Glomerular endothelial cell (primary cell): ENCODE measurements at places on chromosomes 11 and 22. TPM values are rescaled to one million over a fixed set of nuclear protein-coding genes. Genes with fewer than 3 reads are reported as not detected.

GRCh38 chr22:29979777-29980321 lies 96.9 kb downstream of the MTMR3 start:
- no peak for DNase-seq

Gene LMF2
- 82.2 and 93.8 TPM in 2 replicates for total RNA-seq

GRCh38 chr11:134987223-134987768 lies 575.3 kb upstream of the B3GAT1 start:
- DNase-seq: no peak

GRCh38 chr11:130480711-130481140 lies 32.3 kb downstream of the ADAMTS15 start:
- no peak for DNase-seq

DNA sequence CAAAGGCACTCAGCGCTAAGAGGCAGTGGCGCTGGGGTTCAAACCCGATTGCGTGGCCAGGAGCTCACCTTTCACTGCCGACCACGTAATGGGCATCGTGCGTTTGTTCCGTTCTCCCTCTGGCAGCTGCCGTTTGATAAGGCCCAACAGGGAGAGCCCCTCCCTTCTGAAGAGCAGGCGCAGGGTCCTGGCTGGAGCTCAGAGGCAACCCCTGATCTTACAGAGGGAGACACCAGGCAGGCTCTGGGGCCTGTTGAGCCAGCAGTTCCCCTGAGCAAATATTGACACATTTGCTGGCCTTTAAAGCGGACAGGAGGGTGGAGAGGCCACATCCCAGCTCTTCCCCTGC lies 11.7 kb upstream of the C1QTNF6 start:
- DNase-seq: no peak

DNA sequence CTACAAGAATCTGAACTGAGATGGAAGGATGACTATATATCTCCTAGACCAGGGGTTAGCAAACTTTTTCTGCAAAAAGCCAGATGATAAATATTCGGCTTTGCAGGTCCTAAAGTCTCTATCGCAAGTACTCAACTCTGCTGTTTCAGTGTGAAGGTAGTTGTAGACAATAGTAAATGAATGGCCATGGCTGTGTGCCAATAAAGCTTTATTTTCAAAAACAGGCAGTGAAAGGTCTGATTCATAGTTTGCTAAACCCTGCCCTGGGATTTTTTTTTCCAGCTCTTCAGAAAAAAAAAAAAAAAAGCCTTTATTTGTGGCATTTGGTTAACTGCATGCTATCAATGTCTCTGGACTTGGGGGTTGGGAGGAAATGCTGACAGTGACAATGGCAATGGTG lies 37.5 kb downstream of the FAM227A start:
- no peak for DNase-seq

- DNase-seq: no peak
Measured at GRCh38 chr22:26670459-26670858, 13.1 kb downstream of the MIAT start.

- no peak for DNase-seq
Measured at GRCh38 chr22:38240734-38241252, 32.0 kb downstream of the TMEM184B start.

Gene FGF19
- not detected in 2 replicates for total RNA-seq

DNA sequence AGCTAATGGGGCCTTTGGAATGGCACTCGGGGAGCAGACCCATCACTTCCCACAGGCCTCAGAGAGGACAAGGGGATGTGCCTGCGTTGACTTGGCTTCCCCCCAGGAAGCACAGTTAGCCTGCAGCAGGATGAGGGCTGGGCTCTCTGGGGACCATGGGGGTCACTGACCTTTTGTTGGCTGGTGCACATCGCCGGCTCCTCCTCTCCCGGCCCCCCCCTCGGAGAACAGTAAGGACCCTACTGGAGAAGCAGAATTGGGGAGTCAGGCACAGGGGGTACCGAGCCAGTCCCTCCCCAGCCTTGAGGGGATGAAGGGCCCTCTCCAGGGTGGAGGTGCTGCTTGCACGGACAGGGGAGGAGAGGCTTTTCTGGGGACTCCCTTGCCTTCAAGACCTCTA lies 32.8 kb downstream of the NRXN2 start:
- DNase-seq: no peak

DNA sequence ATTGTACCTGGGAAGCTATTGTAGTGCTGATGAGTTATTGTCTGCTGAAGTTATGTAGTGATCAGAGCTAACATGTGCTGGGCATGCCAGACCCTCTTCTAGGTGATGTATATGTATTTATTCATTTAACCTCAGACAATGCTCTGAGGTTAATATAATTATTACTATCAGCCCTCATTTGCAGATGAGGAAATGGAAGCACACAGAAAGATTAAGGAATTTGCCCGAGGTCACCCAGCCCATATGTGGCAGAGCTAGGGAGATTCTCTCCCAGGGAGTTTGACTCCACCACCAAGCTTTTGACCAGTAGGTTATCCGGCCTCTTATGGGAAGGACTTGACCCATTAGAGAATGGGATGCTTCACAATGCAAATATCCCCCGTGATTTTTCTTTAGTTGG lies 114.2 kb upstream of the NAV2 start:
- no peak for DNase-seq

- no peak for DNase-seq
Measured at GRCh38 chr11:17734986-17735817, 621 bp downstream of the KCNC1 start.

Gene SLC37A2
- 0.70 and 6.9 TPM in 2 replicates for total RNA-seq

Gene BLID
- 0.82 and 1.0 TPM in 2 replicates for total RNA-seq

Gene NCAM1
- total RNA-seq: 1.8 and 8.3 TPM in 2 replicates

DNA sequence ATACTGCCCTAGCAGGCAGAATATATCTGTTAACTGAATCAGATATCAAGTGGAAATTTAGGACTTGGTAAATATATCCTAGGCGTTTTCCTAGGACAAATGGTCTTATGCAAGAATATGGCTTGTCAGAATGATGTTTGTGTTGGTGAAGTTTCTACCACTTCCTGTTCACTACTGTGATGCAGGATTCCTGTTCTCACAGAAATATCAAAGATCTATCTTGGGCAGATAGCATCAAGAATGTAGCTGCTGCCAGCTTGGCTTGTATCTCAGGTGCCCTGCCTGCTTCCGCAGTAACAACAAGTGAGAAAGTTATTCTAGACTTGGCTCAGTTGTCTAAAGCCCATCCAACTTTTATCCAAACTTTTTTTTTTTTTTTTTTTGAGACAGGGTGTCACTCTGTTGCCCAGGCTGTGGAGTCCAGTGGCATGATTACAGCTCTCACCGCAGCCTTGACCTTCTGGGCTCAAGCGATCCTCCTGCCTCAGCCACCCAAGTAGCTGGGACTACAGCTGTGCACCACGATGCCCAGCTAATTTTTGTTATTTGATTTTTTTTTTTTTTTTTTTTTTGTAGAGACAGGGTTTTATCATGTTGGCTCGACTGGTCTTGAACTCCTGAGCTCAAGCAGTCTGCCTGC lies 61.3 kb downstream of the PPME1 start:
- no peak for DNase-seq

DNA sequence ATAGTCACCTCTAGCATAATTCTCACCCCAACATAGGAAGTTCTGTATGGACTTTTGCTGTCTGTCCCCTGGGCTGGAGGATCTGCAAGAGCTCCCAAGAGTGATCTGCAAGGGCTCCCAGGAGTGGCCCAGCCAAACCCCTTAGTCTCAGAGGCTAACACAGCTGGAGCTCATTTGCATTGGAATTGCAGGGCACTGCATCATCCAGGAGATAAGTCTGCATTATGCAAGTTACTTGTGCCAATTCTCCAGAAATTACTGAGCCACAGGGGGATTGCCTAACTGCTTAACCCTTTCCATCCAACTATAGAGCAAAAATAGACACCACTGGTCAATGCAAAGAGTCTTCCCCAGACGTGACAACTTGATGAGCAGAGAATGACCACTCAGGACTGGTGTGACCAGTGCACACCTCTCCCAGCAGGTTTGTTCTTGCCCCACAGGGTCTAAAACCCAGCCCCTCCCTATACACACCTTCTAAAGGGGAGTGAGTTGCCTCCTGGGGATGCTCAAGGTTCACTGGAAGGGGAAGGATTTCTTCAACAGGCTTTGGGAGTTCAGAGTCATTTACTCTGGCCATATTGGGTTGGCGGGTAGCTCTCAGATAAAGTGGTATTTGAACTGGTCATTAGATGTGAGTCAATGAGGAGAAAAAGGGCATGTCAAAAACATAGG lies 38.4 kb downstream of the POU2AF3 start:
- no peak for DNase-seq

DNA sequence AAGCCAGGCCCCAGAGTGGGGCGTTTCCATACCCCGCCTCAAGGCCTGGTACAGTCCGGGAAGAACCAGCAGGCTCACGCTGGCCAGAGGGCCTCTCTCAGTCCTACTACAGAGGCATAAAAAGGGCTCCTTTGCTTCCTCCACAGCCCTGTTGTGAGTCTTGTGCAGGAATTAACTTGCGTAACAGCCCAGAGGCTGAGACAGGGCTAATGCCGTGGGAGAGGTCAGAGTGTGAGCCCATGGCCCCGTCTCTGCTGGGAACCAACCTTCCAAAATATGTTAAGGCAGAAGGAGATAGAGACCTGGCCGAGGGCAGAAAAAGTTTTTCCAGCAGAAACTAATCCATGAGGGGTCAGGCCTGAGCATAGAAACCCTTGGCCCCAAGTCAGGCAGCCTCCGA lies 19.9 kb upstream of the TMEM184B start:
- DNase-seq: no peak

GRCh38 chr11:66559142-66559865 lies 9.1 kb downstream of the CTSF start:
- no peak for DNase-seq

Gene SCARF2
- total RNA-seq: 5.8 and 17.4 TPM in 2 replicates

Gene SPI1
- not detected in 2 replicates for total RNA-seq

DNA sequence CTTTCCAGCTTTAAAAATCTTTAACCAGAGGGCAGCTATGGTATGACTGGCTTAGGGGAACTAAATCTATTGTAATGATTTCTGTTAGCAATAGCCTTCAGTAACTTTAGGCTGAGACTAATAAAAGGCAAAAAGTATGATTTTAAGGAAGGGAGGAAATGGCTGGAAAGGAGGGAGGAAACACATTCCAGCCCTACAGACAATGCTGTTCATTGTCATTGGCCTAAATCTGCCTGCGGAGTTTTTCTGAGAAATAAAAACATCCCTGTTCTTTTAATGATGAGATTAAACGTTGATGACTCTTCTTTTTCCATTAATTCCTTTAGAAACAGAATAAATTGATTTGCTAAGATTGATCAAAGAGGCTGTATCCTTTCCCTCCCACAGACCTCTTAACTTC lies 99.6 kb upstream of the GRAMD1B start:
- DNase-seq: no peak

- no peak for DNase-seq
Measured at GRCh38 chr11:3873712-3874349, 18.4 kb downstream of the STIM1 start.

DNA sequence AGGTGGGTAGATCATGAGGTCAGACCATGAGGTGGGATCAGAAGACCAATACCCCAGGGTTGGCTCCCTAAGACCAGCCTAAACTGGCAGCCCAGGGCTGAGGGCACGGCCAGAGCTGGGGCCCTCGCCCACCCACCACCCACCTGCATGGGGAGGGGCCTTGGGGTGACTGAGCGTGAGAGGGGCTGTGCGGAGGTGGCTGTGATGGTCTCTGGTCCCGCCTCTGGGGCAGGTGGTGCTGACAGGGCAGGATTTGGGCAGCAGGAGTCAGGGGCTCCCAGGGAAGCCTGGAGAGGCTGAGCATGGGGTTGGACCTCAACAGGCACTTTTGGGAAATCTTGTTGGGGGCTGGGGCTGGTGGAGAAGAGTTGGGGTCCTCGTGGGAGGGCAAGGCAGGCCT lies 39.8 kb upstream of the MUC5AC start:
- no peak for DNase-seq

DNA sequence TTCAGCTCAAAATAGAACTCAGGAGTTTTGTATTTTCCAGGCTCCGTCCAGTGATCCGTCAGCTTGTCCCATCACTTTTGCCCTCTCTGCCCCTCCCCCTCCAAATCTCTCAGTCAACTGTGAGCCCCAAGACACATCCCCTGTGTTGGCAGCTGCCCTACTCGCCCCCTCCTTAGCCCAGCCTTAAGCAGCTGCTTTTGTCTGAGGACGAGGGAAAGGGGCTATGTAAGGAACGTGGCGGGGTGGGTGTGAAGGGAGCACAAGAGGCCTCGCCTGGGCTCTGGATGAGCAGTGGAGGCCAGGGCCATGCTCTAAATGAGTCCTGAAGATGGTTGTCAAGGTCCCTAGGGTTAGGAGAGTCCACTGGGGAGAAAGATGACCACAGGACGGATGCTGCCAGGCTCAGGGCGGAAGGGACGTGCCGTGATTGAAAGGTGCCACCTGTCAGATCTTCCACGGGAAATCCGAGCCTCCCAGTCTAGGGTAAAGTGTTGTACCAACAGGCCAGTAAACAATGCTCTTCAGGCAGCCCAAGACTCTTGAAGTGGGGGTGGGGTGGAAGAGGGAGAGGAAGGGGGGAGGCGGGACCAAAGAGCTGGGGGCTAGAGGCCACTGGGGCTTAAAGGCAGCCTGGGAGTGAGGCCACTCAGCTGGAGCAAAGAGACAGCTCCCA lies at the start of gene SMTNL1:
Gene SMTNL1, plus strand, starts transcription at position 649 of the 673 bp plus-strand sequence. CDS start 5,048 bp downstream, outside the sequence.
- DNase-seq: no peak

DNA sequence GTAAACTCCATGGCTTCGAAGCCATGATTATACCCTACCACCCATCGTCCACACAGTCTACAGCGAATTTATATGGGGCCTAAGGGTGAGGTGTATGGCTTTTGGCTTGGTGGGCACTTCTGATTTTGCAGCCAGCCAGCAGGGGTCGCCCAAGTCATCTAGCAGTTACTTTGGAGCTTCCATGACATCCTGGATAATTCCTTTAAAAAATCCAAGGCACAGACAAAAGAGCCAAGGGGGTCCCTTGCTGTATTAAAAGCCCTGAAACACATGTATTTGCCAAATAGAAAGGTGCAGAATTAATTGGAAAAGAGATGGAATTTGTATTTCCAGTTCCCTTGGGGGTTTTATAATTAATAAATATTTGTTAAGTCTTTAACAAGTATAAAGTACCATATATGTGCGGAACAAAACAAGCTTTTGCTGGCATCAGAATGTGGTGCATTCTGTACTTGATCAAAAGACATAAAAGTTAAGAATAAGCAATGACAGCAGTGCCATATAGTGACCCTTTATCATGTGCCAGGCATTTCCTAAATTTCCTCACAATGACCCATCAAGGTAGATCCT lies 132.8 kb upstream of the PITPNB start:
- no peak for DNase-seq

- DNase-seq: no peak
Measured at GRCh38 chr22:27224485-27225374, 567.3 kb downstream of the MIAT start.

DNA sequence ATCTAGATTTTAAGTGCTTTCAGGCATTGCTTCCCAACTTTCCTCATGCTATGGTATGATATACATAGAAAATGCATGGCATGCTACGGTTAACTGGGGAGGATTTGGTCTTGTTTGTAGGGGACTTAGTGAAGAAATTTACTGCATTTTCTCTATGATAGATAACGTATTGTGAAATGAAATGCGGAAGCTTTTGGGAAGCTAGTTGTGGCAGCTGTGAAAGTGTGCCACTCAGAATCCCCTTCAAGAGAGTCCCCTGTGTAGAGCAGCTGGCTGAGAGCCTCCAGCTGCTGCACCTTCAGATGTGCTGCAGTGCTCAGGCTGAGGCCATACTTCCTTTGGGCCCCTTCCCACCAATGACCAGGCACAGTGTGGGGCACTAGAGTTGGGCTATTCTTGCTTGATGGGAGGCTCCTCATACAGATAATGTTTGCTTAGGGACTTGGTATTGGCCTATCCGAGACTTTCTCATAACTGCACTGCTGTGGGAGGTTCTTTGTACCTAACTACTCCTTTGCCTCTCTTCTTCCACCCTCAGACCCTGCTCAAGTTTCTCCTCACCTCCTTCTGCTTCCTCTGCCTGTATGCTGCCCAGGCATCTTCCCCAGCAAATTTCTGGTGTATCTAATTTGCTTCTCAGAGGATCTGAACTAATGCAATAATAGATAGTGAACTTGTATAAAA lies 67.3 kb downstream of the HIPK3 start:
- DNase-seq: no peak

GRCh38 chr11:62603776-62604299 lies 2.2 kb upstream of the MTA2 start:
- no peak for DNase-seq
